ENCODE measurements at places on chromosomes 12 and 14. TPM values are rescaled to one million over a fixed set of nuclear protein-coding genes. Genes with fewer than 3 reads are reported as not detected.

The NOS1 gene
- 1.8 TPM for total RNA-seq

The CCDC196 gene
- total RNA-seq = not detected

The IL22 gene
- not detected for total RNA-seq

The SSTR1 gene
- not detected for total RNA-seq

The CAND1 gene
- 126 TPM for total RNA-seq

The WSCD2 gene
- not detected for total RNA-seq

The KRT83 gene
- not detected for total RNA-seq

The RDH16 gene
- 0.07 TPM for total RNA-seq

The KRAS gene
- 23.4 TPM for total RNA-seq

The HHIPL1 gene
- total RNA-seq = 0.46 TPM

The IGFBP6 gene
- total RNA-seq = 49.3 TPM

The FRMD6 gene
- 182 TPM for total RNA-seq

The SMIM41 gene
- total RNA-seq = not detected

The GPR132 gene
- not detected for total RNA-seq

The AQP6 gene
- total RNA-seq = 0.03 TPM

The ACVRL1 gene
- not detected for total RNA-seq

The C12orf54 gene
- total RNA-seq = 5.7 TPM

The MORN3 gene
- 0.39 TPM for total RNA-seq

The RNU4-1 gene
- total RNA-seq = 6,144 TPM

The TPH2 gene
- not detected for total RNA-seq

The LHX5 gene
- total RNA-seq = 0.24 TPM

The BATF gene
- not detected for total RNA-seq

The KLHL33 gene
- total RNA-seq = not detected

The TAS2R42 gene
- not detected for total RNA-seq

The SLC25A47 gene
- total RNA-seq = not detected

The TAS2R8 gene
- not detected for total RNA-seq

The PLEK2 gene
- total RNA-seq = 336 TPM

The KLRC1 gene
- total RNA-seq = not detected

The JPH4 gene
- not detected for total RNA-seq

The ENTPD5 gene
- total RNA-seq = 11.1 TPM

The PRB2 gene
- not detected for total RNA-seq

The TMEM132C gene
- not detected for total RNA-seq

The MYO1A gene
- total RNA-seq = not detected

The RAPGEF3 gene
- 8.1 TPM for total RNA-seq

The VRTN gene
- not detected for total RNA-seq

The NUAK1 gene
- 55.4 TPM for total RNA-seq

The RD3L gene
- total RNA-seq = not detected

The PPP1R36 gene
- total RNA-seq = 0.99 TPM

The AMN gene
- total RNA-seq = 0.44 TPM

The RNASE7 gene
- 17.1 TPM for total RNA-seq

The DICER1 gene
- total RNA-seq = 32.3 TPM

The RHEBL1 gene
- total RNA-seq = 5.9 TPM

The IGF1 gene
- not detected for total RNA-seq

The APOF gene
- total RNA-seq = not detected

The FSCB gene
- not detected for total RNA-seq

The SERPINA3 gene
- not detected for total RNA-seq

The RDH5 gene
- total RNA-seq = 1.4 TPM

The HSPB8 gene
- total RNA-seq = 0.46 TPM

The MAP3K9 gene
- total RNA-seq = 6.7 TPM

The BCL11B gene
- 16.3 TPM for total RNA-seq

The UNC119B gene
- total RNA-seq = 18.0 TPM

The ERP27 gene
- total RNA-seq = 0.07 TPM

The SLC10A1 gene
- not detected for total RNA-seq
